Epithelial cell of alveolus of lung (primary cell): ENCODE measurements at places on chromosomes 1 and 21. TPM values are rescaled to one million over a fixed set of nuclear protein-coding genes. Genes with fewer than 3 reads are reported as not detected.

ZNF593OS gene
- total RNA-seq, result not detected in 2 replicates

SPRR1B gene
- total RNA-seq, result not detected in 2 replicates

F5 gene
- total RNA-seq, result under 0.01 TPM in 1 of 2 replicates, not detected in the other

LDLRAD1 gene
- total RNA-seq, result not detected in 2 replicates

ADAMTSL4 gene
- total RNA-seq, result 9.4 and 70.6 TPM in 2 replicates
